ENCODE measurements at places on chromosomes 3 and 15. TPM values are rescaled to one million over a fixed set of nuclear protein-coding genes. Genes with fewer than 3 reads are reported as not detected.

GRCh38 chr3:186115239-186115996 is 6.5 kb upstream of the ETV5 start:
- no peak for DNase-seq

- no peak for DNase-seq
Measured at GRCh38 chr15:89358435-89358754, 23.8 kb upstream of the POLG start.

DNA sequence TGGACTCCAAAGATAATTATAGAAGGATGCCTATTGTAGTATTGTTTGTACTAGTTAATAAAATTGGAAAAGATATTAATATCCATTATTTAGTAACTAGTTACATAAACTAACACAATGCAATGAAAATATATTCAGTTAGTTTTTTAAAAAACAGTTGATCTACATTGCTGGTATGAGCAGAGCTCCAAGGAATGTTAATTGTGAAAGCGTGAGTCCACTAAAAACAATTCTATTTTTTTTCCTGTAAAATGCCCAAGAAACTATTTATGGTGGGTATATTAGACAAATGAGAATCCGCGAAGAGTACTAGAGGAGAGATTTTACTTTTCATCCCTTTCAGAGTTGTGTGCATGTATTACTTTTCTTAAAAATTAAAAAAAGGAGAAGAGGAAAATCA is 104.3 kb downstream of the MCTP2 start:
- DNase-seq: no peak

- DNase-seq: no peak
Measured at GRCh38 chr3:115720983-115721382, 97.7 kb downstream of the GAP43 start.

GRCh38 chr15:41408234-41408641 is 5.9 kb upstream of the NDUFAF1 start:
- DNase-seq: no peak

DNA sequence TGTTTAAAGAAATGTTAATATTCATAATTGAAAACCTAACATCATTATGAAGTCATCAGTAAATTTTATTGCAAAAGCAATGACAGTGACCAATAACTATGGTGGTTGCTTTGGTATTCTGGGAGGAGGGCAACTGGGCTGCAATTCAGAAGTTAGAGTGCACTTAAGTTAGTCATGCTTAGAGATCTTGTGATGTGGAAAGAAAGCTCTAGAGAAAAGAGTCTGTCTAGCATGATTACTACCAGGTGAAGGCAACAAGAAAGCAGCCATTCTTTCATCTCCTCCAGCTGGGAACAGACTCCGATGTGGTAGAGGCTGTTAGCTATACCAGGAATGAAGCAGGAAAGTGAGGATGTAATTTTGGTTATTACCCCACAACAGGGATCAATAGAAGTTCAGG is 625.6 kb downstream of the SI start:
- DNase-seq: no peak

The OR5K2 gene
- polyA plus RNA-seq: 0.35 TPM

The GOLGA6D gene
- 0.10 TPM for polyA plus RNA-seq

The CCR8 gene
- polyA plus RNA-seq: not detected

The ADCY5 gene
- polyA plus RNA-seq: 14.1 TPM

The ARPP21 gene
- 1.0 TPM for polyA plus RNA-seq

The OR5K1 gene
- not detected for polyA plus RNA-seq

The TMEM207 gene
- polyA plus RNA-seq: 15.9 TPM

The CEMIP gene
- 4.0 TPM for polyA plus RNA-seq

All from right renal pelvis (tissue), 4 donors.